ENCODE measurements at places on chromosomes 6 and 20.

GRCh38 chr20:2740702-2741101, 48.1 kb downstream of the EBF4 start:
- no peak for DNase-seq

DNA sequence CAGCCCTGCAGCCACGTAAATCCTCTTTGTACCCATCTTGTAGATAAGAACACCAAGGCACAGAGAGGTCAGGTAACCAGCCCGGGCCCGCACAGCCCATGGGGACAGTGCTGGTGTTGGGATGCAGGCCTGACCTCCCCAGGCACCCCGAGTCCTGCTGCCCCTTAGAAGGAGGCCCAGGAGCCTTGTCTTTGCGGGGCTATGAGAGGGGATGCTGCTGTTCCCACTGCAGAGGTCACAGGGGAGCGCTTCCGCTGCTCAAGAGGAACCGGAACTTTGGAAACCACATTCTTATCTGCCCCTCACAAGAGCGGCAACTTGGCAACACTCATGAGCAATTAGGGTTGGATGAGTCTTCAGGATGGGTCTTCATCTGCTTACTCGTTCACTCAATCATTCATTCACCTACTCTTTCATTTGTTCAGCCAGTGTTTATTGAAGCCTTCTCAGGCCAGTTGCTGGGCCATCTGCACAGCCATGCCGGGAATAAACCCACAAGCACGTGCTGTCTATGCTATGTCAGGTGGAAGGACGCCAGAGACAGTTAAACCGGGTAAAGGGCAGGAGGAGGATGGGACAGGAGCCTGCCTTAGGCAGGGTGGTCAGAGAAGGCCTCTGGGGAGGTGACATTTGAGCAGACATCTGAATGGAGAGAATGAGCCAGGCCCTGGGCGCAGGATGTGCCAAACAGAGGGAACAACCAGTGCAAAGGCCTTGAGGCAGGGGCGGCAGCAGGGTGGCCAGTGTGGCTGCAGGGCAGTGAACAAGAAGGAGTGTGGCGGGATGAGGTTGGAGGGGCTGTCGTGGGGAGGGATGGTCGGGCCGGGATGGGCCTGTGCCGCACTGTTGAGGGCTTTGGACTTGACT, 60.8 kb downstream of the RBM38 start:
- no peak for DNase-seq

DNA sequence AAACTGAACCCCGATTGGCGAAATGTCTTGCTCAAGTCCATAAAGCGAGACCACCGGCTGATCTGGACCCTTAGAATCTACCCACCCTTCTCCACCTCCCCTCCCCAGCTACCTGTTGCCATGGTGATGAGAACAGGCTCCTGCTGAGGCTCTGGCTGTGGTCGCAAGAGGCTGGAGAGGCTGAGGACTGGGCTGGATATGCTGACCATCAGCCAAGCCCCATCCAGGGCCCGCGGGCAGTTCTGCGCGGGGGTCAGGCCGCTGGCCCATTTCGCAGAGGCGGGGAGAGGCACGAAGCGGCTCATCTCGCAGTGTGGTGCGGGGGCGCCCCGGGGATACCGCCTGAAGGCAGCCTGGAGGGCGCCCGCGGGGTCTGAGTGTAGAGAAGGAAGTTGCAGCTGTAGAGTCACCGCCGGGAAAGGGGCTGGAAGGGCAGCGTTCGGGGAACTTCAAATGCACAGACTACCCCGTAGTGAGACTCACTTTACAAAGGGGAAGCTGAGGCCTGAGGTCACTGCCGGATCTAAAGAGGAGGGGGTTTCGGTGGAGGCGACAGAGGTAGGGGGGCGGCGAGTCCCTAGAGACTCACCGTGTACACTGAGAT, 671 bp downstream of the TAPBP start:
- peak; percentile 74 for DNase-seq

DNA sequence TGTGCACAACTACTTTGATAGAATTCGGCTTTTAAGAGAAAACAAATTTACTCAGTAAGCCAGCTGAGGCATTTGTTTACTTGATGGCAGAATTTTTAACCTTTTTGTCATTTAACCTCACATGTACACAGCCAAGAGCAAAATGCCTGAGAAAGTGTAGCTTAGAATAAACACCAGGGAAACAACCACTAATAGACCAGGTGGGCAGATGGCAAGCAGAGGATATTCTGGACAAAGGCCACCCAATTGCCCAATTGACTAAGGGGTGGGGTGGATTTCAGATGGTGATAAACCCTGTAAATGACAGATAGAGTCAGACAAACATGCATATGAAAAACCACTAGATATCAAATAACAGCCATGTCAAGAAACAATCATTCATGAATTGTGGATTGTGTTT, 190.7 kb upstream of the FBXL4 start:
- no peak for DNase-seq

DNA sequence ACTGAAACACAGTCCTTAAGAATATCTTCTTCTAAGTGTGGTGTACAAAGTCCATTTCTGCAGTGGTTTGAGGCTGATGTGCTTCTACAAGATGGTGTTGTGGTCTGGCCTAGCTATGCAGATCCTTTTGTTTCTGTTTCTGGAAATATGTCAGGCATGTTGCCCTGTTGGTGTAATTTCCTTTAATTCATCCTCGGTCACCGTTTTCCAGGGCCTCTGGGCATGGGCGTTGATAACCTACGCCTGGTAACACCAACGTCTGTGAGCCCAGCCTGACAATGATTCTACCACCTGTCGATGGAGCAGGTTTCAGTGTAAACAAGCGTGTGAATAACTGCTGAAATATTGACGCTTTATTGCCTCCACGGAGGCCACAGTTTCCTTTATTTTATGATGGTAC, 33.3 kb upstream of the AFDN start:
- DNase-seq, result peak; percentile 12

DNA sequence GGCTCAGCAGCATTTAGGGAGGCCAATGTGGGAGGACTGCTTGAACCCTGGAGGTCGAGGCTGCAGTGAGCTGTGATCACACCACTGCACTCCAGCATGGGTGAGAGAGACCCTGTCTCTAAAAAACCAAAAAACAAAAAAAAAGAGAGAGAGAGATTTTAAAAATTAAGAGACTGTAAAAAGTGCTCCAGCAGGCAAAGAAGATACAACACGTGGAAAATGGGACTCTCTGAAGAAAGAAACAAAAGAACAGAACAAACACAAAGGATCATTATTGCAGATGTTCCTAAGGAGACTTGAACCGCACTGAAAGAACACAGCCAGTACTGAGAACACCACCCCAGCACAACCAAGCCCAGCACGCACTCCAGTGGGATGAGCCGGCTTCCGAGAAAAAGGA, 74.2 kb downstream of the TAF4 start:
- peak; percentile 23 for DNase-seq

DNA sequence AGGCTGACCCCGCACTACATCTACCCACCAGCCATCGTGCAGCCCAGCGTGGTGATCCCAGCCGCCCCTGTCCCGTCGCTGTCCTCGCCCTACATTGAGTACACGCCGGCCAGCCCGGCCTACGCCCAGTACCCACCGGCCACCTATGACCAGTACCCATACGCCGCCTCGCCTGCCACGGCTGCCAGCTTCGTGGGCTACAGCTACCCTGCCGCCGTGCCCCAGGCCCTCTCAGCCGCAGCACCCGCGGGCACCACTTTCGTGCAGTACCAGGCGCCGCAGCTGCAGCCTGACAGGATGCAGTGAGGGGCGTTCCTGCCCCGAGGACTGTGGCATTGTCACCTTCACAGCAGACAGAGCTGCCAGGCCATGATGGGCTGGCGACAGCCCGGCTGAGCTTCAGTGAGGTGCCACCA, 16.4 kb downstream of the RBM38 start:
- DNase-seq, result no peak

GRCh38 chr20:33900521-33901131, 89.5 kb downstream of the CHMP4B start:
- DNase-seq, result peak; percentile 45

DNA sequence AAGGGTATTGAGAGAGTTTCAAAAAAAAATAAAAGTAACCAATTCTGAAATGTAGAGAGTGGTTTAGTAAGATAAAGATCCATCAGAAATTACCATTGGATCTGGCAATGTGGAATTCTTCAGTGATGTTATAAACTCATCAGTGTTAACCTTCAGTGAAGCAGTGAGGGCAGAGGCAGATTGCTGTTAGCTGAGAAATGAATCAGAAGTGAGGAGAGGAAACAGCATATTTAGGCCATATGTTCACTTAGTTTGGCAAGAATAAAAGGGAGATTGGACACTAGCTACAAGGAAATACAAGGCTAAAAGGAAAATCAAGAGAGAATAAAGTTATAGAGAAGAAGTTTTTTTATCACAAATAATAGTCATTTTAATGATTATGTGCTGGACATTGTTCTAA, 9.6 kb downstream of the KCNQ5 start:
- DNase-seq, result no peak

DNA sequence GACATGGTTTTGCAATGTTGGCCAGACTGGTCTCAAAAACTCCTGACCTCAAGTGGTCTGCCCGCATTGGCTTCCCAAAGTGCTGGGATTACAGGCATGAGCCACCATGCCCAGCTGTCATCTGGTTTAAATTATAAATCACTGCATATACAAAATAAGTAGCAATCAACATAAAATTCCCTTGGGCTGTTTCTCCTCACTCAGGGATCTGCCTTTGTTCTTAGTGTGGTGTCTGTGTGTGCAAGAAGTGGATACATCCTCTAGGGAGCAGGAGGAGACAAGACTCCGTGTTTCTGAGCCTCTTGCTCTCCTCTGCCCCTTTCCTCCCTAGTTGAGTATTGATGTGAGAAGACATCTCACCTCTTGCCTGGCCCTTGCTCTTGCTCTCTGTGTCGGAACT, 65.2 kb upstream of the ADGRF4 start:
- DNase-seq, result peak; percentile 31

GRCh38 chr20:8972963-8973705, 95.8 kb upstream of the PLCB4 start:
- DNase-seq, result no peak

- DNase-seq, result peak; percentile 94
Observed at GRCh38 chr6:91081452-91082067, 494.7 kb upstream of the MAP3K7 start.

GRCh38 chr20:61526907-61527306, 274.8 kb downstream of the CDH4 start:
- no peak for DNase-seq

DNA sequence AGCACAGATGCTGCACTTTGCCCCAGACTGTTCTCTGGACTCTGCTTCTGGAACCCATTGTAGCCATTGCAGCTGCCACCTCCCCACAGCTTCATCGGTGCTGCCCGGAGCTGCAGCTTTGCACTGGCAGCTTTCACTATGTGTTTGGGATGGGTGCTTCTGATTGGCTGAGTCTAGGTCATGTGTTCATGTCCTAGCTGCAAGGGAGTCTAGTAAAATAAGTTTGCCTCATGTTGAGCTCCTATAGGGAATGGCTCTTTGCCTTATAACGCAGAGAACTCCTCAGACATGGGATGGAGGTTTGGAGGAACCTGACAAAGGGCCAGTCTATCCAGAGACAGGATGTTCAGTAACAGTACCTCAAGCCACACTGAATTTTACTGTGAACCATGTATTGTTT, 268.0 kb downstream of the BMP7 start:
- DNase-seq, result no peak

- DNase-seq, result no peak
Observed at GRCh38 chr20:24321973-24322372, 147.5 kb upstream of the SYNDIG1 start.

DNA sequence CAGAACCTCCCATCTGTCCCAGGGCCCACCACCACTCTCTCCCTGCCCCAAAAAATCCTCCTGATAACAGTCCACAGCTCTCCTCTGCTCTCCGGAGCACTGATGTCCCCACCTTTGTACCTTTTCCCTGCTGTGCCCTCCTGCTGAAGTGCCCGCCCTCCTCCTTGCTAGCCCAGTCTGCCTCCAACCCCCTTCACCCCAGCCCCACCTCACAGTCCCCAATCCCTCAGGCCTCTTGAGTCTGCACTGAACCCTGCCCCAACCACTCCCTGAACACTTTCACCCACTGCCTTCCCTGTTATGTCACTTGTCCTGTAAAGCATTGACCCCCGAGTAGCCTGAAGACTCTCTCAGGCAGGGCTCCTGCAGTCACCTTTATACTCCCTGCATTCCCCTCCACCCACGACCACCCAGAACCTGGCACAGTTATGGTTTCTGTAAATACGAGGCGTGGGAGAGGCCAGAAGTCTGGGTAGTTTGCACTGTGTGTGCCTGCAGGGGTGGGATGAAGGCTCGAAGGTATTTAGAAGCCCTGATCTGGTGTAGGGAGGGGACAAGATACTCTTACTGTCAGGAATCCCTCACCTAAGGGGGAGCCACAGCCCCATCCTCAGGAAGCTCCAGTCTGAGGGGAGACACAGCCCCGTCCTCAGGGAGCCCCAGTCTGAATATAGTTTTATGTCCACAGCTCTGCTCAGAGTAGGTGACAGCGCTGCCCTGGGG, 5.4 kb downstream of the GLP1R start:
- no peak for DNase-seq

- peak; percentile 96 for DNase-seq
Observed at GRCh38 chr6:44074439-44074812, 52.8 kb downstream of the MRPL14 start.

- no peak for DNase-seq
Observed at GRCh38 chr6:68158256-68158655, 476.8 kb upstream of the ADGRB3 start.

DNA sequence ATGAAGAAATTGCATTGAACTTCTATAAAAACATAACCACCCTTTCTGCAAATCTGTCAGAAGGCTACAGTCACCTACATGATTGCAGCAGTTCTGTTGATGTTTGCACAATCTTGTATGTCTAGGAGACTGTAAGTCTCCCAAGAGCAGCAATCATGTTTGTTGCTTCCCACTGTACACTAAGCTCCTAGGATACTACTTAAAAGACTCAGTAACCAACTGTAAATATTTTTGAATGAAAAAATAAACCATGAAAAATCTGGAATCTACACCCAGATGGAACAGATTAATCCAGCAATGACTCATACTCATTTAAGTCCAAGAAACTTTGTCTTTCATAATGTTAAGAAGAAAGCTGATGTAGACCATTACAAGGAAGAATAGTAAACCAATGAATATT, 168.5 kb upstream of the ATXN1 start:
- peak; percentile 71 for DNase-seq

GRCh38 chr6:121559611-121560269, 124.3 kb downstream of the GJA1 start:
- no peak for DNase-seq

DNA sequence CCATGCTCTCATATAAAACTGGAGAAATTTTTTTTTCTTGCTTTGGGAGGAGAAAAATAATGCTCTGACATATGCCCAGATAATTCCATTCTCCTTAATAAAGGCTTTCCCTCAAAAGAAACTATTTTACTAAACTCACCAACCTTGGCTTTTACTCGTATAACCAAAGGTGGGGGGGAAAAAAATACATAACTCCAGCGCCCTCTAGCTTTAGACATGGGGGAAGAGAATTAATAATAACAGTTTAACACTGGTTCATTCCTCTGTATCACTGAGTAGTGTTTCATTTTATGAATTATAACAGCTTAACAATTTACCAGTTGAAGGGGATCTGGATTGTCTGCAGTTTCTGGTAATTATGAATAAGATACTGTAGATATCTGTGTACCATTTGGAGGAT, 1226.1 kb downstream of the GRIK2 start:
- peak; percentile 22 for DNase-seq

All from eye (tissue), 1 donor.